ENCODE measurements at places on chromosomes 12 and 14.

- DNase-seq, result no peak
Observed at GRCh38 chr12:93167331-93167730, 210.4 kb upstream of the NUDT4 start.

DNA sequence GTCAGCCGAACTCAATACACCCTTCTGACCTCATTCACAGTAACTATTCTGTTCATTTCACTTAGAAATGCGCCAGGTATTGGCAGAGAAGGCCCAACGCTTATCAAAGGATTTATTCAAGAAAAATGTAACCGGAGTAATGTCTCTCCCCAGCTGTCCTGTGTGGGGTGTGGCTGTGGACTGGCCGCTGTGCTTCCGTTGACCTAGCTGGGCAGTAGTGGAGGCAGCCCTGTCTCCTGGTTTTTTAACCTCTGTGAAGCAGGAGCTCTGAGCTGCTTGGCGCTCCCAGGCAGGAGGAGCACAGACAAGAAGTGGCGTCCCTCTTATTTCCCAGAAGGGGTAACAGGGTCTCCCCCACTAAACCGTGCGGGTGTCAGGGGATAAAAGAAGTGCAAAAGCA is 85.2 kb downstream of the ESR2 start:
- DNase-seq, result no peak

DNA sequence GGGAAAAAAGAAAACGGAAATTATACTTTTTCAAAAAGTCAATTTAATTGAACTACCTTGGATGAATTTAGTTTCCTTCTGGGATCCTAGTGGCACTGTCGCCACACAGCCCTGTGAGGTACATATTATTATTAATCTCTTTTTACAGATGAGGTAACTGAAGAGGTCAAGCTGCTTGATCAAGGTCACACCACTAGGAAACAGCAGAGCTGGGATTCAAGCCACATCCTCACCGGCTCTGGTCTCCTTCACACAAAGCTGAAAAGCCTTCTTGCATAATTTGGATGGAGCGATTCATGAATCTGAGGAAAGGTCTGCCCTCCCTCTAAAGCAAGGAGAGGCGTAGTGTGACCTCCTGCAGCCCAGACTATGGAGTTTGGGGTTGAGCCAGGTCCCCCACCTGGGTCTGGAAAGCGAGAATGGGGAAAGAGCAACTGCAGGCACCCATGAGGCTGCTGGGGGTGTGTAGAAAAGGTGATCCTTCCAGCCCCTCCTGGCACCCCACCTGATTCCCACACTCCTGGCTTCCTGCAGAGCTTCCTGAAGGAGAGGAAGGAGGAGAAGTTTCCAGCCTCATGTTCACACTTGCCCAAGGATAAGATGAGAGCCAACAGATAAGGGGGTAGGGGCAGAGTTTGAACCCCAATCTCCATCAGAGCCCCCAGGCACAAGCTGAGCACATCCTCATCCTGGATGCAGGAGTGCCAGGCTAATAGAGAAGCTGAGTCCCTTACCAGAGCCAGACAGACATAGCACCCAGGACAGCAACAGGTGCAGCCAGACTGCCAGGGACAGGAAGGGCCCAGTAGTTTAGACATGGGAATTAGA is 3.9 kb upstream of the KRT79 start:
- no peak for DNase-seq

- peak; percentile 66 for DNase-seq
Observed at GRCh38 chr14:102028733-102029132, 58.1 kb downstream of the HSP90AA1 start.

GRCh38 chr14:81219759-81220579 is 790 bp downstream of the GTF2A1 start:
- peak; percentile 57 for DNase-seq

DNA sequence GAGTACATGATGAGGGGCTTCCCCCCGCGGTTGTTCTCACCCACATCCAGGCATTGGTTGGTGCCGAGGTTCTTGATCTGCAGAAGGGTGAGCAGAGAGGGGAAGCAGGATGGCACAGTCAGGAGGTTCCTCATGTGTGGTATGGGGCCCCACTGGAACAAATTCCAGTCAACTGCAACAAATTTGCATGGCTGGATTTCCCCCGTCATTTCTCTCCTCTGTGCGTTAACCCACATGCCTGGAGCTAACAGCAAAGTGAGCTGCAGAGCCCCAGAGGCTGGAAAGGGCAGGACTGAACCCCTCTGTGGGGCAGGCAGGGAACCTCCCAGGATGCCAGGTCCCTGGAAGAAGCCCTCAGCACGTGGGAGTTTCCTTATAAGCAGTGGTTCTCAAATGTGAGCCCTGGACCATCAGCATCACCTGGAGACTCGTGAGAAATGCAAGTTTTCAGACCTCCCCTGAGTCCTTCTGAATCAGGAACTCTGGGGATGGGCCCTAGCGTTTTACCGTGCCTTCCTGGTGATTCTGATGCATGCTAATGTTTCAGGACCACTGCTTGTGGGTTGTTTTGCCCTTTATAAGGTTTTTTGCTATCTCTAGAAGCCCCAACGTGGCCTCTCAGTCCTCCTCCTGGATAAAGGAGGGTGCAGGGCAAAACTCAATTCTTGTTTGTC is 11.0 kb upstream of the CELA1 start:
- no peak for DNase-seq

DNA sequence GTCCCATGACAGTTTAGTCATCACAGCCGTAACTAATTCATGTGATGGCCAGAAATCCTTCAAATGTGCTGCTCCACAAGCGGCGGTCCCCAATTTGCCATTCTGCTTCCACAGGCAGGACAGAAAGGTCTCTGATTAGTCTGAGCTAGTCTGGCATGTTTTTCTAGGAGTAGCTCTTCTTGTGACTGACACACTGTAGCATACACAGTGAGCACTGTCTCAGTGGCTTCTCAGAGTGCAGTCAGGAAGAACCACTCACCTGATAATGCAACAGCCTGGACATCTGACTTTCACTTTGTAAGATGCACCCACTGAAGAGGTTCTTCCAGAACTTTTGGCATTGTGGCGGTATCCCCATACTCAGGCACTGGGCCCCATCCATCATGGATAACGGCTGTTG is 1266.2 kb downstream of the TMEM121 start:
- DNase-seq, result no peak

DNA sequence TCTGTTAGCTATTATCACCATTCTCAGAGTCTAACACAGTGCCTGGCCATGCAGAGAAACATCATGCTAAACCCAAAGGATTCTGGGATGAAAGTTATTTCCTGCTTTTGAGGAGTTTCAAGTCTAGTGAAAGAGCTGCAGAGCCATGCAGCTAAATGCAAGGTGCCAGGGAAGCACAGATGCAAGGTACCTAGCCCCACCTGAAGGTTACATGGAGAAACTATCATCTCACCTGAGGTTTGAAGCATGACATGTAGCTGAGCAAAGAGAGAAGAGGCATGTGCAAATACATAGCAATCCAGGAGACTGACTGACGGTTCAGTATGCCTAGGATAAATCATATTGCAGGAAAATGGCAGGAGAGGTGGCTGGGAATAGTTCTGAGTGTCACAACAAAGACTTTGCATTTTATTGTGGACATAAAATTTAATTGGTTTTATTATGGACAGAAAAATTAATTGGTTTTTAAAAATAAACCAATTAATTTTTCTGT is 170.4 kb downstream of the PRKD1 start:
- DNase-seq, result no peak

DNA sequence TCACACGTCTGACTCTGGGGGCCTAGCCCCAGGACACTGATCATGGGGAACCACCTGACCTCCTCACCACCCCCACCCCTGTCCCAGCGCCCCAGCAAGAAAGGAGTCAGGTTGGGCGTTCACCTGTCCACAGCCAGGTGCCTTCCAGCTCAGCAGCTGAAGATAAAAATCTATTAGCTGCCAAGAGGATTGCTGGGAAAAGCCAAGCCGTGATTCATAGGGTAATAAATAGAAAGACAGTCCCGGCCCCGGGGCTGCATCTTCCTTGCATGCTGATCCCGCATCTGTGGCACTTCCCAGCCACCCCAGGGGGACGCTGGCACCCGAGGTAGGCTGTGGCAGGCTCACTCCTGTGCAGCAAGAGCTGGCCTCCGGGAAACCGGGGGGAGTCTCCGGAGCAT is 70.2 kb upstream of the NCOR2 start:
- peak; percentile 93 for DNase-seq

DNA sequence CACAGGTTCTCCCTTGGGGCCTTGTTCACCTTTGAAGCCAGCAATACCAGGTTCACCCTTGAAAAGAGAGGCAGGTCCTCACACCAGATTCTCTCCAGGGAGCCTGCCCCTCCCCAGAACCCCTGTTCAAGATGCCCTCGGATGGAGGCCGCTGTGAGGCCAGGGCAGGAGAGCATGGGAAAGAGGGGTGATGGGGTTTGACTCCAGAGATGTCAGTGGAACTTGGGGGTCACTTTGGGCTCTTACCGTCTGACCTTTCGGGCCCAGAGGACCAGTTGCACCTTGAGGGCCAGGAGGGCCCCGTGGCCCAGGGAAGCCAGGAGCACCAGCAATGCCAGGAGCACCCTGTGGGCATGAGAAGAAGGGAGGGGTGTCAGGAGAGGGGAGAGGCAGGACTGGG is 17.4 kb downstream of the COL2A1 start:
- no peak for DNase-seq

DNA sequence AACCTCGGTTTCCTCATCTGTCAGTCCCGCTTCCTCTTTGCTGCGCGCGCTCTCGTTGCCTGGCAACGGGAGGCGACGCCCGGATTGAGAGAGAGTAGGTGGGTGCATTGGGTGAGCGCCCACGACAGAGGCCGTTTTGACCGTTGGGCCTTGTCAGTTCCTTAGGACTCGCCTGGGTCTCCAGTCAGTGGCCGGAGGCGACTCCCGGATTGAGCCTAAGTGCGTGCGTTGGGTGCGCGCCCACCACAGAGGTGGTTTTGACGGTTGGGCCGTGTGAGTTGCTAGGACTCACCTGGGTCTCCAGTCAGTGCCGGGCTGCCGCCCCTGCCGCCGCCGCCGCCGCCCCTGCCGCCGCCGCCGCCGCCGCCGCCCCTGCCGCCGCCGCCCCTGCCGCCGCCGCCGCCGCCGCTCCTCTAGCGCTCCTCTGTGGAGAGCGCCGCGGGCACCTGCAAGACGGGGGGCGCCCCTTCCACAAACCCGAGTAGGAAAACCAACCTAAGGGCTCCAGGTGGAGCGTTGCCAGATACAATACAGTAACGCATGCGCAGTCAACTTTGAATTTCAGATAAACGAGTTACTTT is 37.2 kb downstream of the APOBEC1 start:
- peak; percentile 81 for DNase-seq

GRCh38 chr12:109595321-109595902 is 21.8 kb downstream of the MVK start:
- no peak for DNase-seq

DNA sequence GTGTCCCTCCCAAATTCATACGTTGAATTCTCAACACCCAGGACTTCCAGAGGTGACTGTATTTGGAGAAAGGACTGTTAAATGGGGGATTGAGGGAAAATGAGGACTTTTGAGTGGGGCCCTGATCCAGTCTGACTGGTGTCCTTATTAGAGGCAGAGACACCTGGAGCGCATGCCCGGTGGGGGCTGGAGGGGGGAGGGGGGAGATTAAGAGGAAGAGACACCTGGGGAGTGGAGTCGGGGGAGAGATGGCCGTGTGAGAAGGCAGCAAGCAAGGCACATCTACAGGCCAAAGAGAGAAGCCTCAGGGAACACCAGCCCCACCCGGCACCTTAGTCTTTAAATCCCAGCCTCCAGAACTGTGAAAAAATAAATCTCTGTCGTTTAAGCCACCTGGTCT is 209.7 kb downstream of the SLC41A2 start:
- DNase-seq, result peak; percentile 49

DNA sequence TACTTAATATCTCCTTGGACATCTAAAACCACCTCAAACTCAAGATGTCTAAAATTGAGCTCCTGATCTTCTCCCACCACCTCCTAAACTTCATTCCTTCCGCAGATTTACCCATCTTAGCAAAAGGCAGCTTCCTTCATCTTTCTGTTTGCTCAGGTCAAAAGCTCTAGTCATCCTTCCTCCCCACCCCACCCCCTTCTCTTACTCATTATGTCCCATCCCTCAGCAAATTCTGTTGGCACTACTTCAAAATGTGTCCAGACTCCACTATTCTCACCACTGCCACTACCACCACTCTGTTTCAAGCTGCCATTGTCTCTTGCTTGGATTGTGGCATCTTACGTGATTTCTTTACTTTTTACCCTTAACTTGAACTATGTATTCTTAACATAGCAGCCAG is 59.2 kb upstream of the ZDHHC17 start:
- no peak for DNase-seq

DNA sequence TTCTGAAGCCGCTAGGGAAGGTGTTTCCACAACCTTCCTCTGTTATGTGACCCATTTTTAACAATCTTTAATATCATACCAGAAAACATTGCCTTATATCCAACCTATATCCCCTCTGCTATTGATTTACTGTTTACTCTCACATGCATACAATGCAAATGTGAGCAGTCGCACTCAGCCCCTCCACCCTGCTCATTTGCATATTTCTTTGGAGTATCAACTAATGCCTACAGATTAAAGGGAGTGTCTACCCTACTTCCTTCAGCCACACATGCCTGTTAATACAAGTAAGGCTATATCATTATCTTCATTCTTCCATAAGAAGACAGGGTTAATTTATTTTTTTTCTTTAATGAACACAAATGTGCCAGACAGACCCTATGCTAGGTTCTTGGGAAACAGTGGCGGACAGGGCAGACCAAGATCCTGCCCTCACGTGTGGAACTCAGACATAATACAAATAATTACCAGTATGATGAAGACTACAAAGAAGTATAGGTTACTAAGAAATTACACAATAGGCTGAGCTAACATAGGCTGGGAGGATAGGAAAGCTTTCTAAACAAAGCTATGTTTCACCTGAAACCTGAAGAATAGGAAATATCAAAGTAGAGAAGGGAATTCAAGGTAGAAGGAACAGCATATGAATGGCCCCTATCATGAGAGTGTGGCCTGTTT is 107.3 kb upstream of the MDM1 start:
- DNase-seq, result peak; percentile 39

DNA sequence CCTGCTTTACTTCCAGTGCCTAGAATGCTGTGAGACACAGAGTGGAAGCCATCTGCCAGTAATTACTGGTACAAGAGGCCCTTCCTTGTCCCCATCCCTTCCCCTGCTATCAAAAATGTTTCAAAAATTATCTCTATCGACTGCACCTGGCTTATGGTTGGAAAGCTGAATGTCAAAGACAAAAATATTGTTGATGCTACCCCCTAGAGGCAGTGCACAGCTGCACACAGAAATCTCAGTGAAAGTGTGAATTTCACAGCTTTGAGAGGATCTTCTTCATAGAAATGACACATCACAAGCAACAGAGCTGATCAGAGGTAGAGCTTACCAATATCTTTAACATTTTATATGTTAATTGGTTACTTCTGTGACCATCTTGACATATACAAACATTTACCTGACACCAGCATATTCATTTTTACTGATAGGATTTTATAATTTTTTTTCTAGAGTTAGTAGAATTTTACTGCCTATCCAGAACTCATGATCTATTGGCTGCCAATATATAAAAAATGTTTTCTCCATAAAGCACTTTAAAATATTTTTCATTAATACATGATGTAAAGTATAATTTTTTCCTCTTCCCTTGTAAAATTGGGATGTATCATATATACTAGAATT is 138.0 kb downstream of the AACS start:
- no peak for DNase-seq

GRCh38 chr12:50574601-50575348 is 70.0 kb downstream of the DIP2B start:
- DNase-seq, result peak; percentile 62

GRCh38 chr12:60101715-60102114 is 505.9 kb downstream of the SLC16A7 start:
- DNase-seq, result no peak
